ENCODE measurements at places on chromosomes 16 and 17. TPM values are rescaled to one million over a fixed set of nuclear protein-coding genes. Genes with fewer than 3 reads are reported as not detected.

- H3K4me1 ChIP-seq = peaks cover 19% of the 10 kb centered on the region
- H3K27me3 ChIP-seq = no peaks in the 10 kb centered on the region
- H3K36me3 ChIP-seq = no peaks in the 10 kb centered on the region
- H3K4me3 ChIP-seq = no peak overlapping the region
Observed at GRCh38 chr17:59151006-59151405, 4.0 kb downstream of the SKA2 start.

The CLEC3A gene
- polyA plus RNA-seq = not detected

DNA sequence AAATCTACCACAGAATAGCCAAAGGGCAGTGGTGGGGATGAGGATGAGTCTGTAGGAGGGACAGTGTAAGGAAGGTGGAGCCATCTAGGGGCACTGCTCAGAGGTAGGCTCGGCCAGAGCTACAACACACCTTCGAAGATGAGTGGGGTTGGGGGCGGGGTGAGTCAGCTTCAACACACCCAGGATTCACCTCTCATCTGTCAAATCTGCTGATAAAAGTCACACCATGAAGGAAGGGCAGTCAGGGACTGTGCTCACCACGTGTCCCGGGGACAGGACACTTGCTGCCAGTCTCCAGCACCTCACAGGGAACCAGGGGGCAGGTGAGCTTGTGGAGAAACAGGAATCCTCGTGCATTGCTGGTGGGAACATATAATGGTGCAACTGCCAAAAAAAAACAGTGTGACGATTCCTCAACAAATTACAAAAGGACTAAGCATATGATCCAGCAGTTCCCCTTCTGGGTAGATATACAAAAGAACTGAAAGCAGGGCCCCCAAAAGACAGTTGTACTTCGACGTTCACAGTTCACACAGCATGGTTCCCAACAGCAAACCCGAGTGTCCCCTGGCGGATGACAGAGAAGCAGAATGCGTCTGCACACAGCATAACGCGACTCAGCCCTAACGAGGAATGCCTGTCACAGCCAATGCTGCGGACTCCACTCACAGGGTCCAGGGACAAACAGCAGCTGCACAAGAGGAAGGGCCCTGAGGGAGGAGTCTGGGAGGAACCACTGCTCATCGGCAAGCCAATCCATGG lies 133.1 kb downstream of the ANKRD11 start:
- H3K36me3 ChIP-seq = peaks cover 7% of the 10 kb centered on the region
- no peak overlapping the region for H3K4me3 ChIP-seq
- no peak overlapping the region for H3K27ac ChIP-seq
- peaks cover 40% of the 10 kb centered on the region for H3K4me1 ChIP-seq

DNA sequence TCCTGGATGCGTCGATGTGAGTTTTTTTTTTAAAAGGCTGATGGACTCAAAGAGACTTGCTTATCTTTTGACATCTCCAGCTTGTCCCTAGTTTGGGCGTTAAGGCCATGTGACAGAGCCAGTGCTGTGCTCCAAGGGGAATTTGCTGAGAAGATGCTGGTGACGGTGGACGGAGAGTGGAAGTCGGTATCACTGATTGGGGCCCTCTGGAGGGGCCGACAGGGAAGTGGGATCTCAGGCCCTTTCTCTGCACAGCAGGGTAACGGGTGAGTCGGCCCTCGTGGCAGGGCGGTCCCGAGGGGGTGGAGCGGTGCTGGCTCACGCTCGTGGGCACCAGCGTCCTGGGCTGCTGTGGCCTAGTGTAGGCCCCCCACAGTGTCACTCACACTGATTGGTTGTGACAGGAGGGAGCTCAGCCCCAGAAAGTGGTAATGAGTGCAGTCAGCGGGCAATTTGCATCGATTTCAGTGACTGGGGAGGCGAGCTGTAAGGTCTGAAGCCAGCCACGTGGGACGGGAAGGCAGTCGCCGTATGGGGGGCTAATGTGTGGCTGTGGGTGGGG lies 91.3 kb downstream of the TBC1D16 start:
- no peaks in the 10 kb centered on the region for H3K36me3 ChIP-seq
- H3K27ac ChIP-seq = no peak overlapping the region
- DNase-seq = peak; percentile 43
- H3K4me3 ChIP-seq = no peak overlapping the region
- no peaks in the 10 kb centered on the region for H3K27me3 ChIP-seq

The PIK3R6 gene
- 0.03 TPM for polyA plus RNA-seq
